Smooth muscle cell of the coronary artery (primary cell): ENCODE measurements at places on chromosomes 2 and 18. TPM values are rescaled to one million over a fixed set of nuclear protein-coding genes. Genes with fewer than 3 reads are reported as not detected.

The NT5DC4 gene
- not detected in 2 replicates for total RNA-seq

The INPP4A gene
- 19.4 and 59.4 TPM in 2 replicates for total RNA-seq

The TOGARAM2 gene
- total RNA-seq = 0.23 TPM in 1 of 2 replicates, not detected in the other

The TYMS gene
- total RNA-seq = 8.2 and 14.7 TPM in 2 replicates

The ARHGAP25 gene
- total RNA-seq = 1.1 and 3.9 TPM in 2 replicates

The HOXD13 gene
- total RNA-seq = not detected in 2 replicates

The EPC2 gene
- total RNA-seq = 12.6 and 16.8 TPM in 2 replicates

The IL37 gene
- not detected in 2 replicates for total RNA-seq

The ADRA2B gene
- total RNA-seq = 3.5 TPM in 1 of 2 replicates, not detected in the other

The ARHGAP15 gene
- total RNA-seq = not detected in 2 replicates

The SLC4A3 gene
- total RNA-seq = 1.7 and 2.1 TPM in 2 replicates

The SIX2 gene
- 0.38 and 0.47 TPM in 2 replicates for total RNA-seq
